H9 (cell line): ENCODE measurements at places on chromosomes 6 and 20.

- no peak for DNase-seq
Observed at GRCh38 chr6:137320271-137320670, 101.1 kb upstream of the IFNGR1 start.

- no peak for DNase-seq
Observed at GRCh38 chr6:101711518-101711917, 318.0 kb downstream of the GRIK2 start.

DNA sequence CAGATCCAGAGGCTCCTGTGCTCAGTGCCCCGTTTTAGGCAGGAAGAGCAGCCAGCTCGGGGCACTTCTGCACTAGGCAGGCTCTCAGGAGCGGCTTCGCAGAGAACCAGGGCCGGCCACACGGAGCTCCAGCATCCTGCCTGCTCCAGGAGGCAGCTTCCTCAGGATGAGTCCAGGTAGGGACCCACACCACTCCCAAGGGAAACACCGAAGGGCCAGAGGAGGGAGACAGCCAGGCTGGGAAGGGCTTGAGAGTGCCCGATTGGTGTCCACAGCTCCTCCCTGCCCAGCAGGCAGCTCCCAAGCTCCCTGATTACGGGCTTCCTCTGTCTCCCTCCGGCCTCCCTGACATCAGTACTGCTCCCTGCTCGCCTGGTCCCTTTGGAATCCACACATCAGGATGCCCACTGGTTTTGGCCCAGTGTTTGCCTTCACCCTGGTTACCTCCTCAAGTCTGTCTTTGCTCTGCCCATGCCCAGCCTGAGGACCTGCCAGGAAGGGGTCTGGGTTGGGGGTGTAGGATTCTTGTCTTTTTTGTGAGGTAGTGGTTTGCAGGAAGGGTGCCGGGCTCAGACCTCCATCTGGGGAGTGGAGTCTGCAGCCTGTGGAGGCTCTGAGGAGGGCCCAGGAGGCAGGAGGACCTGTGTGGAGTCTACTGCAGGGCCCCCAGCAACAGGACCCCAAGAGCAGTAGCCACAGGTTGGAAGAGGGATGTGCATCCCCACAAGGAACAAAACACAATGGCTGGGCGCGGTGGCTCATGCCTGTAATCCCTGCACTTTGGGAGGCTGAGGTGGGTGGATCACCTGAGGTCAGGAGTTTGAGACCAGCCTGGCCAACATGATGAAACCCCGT, 11.2 kb upstream of the PYGB start:
- DNase-seq: no peak

- no peak for DNase-seq
Observed at GRCh38 chr20:20002101-20002998, 14.8 kb upstream of the NAA20 start.

- peak; percentile 81 for DNase-seq
Observed at GRCh38 chr20:1803061-1803931, 91.9 kb upstream of the SIRPA start.

GRCh38 chr20:11207749-11208502, 534.1 kb upstream of the JAG1 start:
- no peak for DNase-seq

DNA sequence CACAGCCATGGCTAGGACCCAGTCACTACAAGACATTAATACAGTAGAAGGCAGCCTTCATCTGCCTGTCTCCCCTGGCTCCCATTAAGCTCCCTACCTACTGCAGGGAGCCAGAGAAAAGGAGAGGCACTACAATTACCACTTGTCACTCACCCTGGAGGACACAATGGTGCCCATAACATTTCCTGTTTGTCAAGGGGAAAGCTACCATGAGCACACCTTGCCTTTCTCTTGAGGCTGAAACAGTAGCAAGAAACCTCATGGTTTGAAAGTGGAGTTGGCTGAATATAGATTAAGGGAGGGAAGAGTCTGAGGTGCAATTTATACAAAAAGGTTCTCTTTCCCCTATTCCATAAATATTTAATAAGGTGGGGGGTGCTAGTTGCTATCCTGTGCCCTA, 27.9 kb downstream of the STK38 start:
- no peak for DNase-seq

DNA sequence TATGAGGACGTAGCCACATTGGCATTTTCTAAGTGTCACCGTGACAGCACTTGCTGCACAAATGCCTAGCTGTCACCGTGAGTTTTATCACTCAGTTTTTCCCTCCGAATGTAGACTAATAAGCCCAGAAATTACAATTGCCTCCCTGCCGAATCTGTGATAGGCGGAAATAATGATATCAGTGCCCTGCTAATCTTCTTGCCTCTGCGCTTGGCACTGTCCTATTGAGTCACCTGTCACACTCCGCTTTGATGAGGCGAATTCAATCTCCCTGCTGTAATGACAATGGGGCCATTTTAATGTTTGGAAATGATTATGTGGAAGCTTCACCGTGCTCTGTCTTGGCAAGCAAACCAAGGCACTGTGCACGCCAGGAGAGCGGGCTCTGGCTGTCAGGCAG, 112.8 kb downstream of the LINC00237 start:
- DNase-seq: no peak

- peak; percentile 70 for DNase-seq
Observed at GRCh38 chr20:37564388-37565133, 36.9 kb upstream of the BLCAP start.

DNA sequence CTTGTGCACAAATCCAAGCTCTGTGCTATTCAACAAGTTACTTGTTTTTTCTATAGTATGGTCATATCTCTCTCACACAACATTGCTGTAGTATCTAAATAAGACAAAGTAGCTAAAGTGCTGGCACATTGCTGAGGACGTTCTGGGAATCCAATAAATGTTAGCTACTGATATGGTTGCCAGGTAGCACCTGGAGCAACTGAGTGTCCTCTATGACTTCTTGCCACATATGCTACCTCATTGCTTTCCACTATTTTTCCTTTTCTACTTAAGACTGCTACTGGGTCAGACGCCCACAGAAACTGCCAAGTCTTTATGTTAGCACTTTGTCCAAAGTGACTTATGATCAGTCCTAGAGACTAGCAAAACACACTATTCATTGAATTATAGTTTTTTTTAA, 85.3 kb downstream of the SYCP2 start:
- DNase-seq: no peak

DNA sequence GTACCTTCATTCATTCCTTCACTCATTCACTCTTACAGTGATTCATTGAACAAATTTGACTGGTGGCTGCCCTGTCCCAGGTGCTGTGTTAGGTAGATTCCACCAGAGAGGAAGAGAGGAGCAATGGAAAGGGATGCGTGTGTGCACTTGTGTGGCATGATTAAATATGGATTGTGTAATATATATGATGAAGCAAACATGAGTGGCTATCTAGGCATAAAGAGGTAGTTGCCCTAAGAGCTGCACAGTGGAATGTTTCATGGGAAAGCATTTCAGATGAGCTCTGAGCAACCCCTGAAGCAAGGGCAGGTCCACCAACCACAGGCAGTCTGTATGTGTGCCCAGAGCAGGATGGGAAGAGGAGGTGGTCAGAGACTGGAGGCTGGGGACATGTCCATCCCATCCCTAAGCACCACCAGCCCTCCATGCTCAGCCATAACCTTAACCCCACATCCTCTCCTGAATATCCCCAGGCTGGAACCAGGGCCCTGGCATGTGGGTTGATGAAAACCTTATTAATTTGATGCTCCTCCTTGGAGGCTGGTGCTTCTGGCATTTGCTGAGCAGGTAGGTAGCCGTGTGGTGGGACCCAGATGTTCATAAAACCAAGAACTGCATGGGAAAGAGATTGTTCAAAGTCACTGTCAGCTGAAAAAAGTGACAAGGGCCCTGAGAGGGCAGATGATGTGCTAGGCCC, 226.2 kb downstream of the SYNDIG1 start:
- DNase-seq: peak; percentile 15

DNA sequence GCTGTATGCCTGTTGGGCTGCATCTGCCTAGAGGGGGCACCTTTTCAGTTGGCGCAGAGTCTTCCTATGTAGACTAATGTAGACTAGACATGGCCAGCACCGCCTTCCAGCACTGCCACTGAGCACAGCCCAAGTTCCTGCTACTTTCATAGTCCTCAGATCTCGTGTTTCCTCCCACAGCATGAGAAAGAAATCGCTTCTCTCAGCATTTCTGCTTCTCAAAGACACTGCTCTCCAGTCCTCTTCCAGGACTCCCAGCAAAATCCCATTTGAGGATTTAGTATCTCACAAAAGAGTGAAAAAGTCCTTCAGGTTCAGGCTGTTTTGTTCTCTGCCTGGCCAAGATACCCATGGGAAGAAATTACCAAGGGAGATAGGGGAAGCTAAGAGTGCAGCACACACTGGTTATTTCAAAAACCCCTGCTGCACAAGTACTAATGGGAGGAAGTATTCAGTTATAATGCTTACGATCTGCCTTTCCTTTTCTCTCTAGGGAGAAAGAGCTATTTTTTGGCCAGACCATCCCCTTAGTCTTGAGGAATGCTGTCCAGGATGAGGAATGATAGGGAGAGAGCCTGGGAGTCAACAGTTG, 35.7 kb downstream of the OGFRL1 start:
- no peak for DNase-seq

DNA sequence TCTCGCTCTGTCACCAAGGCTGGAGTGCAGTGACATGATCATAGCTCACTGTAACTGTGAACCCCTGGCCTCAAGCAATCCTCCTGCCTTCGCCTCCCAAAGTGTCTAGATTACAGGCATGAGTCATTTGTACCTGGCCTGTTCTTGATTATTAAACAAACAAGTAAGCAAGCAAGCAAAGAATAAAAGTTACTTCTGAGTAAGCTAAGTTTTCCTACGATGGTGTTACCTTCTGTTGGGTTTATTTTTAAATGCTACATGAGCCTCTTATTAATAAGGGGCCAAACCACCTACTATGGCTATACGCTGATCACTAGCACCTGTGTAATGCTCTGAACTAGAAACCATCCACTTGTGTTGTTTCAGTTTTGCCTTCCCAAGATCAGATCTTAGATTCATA, 50.8 kb downstream of the IL22RA2 start:
- no peak for DNase-seq

DNA sequence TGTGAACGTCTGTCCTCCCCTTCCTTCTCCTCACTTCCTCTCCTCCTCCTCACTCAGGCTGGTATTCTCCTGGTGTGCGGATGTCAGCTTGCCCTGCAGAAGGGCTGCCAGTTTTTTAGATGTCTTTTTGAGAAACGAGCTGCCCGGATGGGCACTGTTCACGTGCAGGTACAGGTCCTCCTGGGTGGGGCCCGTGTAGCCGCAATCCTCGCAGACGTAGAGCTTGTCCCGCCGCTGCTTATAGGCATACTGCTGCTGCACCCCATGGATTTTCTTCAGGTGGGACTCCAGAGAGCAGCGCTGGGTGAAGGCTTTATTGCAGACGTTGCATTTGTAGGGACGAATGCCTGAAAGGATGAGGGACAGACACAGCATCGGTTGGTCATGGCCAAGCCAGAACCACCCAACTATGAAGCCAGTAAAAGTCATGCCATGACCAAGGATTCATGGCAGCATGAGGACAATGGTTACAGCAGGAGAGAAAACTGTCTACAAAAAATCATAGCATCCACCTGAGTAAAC, 33.0 kb downstream of the OVOL2 start:
- DNase-seq: no peak

GRCh38 chr6:36594816-36595643, 868 bp downstream of the SRSF3 start:
- DNase-seq: no peak

DNA sequence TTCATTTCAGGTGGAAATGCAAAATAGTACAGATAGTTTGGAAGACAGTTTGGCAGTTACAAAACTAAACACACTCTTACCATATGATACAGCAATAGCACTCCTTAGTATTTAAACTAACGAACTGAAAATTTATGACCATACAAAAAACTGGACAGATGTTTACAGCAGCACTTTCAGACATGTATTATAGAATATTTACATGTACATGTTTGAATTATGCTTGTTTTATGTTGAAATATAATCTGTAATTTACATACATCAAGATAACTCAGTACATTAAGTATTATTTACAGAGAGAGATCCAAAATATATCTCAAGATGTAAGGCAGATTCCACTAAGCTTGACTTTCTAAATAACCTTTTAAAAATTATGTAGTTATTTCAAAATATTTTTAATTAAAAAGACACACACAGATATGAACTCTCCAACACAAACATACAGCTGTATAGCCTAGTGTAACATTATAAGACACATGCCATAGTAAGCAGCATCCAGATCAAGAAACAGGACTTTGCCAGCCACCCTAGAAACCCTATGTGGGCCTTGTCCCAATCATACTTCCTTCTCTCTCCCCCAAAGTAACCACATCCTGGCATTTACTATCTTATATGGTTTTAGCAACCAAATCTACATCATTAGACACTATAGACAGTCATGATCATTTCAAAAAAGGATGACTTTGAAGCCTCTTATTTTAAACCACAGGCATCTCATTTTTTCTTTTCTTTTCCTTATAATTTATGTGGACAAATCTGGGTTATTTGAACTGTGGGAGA, 82.2 kb downstream of the MAN1A1 start:
- DNase-seq: no peak

- DNase-seq: no peak
Observed at GRCh38 chr6:76885861-76886301, 577.4 kb downstream of the HTR1B start.

- DNase-seq: no peak
Observed at GRCh38 chr20:23631226-23631822, 6.4 kb downstream of the CST3 start.

DNA sequence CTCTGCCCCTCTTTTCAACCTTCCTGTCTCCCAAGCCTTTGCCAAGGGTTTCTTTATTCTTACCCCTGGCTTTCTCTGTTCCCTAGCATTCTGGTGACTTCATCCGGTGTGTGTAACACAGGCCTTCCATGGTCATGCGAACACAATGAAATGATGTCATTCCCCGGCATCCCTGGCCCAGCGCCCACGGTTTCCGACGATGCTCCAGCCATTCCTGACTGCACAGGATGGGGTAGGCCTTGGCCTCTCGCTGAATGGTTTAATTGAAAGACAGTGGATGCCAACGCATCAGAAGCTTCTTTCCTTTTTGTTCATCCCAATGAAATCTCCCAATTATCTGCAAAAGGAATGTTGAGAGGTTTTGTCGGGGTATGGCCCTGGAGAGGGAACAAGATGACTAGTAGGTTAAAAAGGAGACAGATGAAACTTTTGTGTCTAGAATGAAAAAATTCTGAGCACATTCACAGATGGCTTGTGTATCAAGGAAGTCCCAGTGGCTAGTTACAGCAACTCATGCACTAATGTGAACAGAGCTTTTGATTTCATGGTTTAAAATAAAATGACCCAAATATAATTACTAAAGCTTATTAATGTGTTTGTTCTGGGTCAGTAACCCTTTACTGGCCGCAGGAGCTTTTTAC, 655.0 kb downstream of the QKI start:
- no peak for DNase-seq

DNA sequence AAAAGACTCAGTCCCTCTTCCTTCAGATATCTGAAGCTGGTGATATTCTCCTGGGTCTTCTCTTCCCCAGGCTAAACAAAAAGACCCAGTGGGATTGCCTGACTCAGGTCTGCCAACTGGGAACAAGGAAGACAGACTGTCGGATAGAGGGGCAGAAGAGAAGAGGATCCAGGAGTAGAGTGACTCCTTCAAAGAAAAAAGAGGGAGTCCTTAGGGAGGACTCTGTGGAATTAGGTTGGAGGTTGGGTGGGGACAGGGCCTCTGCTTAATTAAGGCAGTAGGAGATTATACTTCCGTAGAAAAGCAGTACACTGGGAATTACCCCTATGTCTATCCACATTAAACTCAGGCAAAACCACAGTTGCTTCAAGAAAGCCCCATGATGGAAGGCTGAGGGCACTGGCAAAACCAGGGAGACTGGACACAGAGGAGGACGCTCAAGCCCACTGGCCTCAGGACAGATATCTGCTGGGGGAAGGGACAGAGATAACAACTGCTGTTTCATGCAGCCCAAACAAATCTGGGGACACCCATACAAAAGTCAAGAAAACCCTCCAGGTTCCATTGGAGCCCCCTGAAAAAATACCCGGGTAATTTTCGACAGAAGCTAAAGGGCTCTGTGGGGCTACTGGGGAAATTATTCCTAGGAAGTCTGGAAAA, 5.7 kb downstream of the BCL2L1 start:
- no peak for DNase-seq
